ENCODE measurements at places on chromosomes 5 and 9. TPM values are rescaled to one million over a fixed set of nuclear protein-coding genes. Genes with fewer than 3 reads are reported as not detected.

CYSRT1 gene
- 0.42 TPM for total RNA-seq

NR6A1 gene
- 5.6 TPM for total RNA-seq

ACSL6 gene
- 0.29 TPM for total RNA-seq

HK3 gene
- total RNA-seq, result 2.5 TPM

BHMT gene
- not detected for total RNA-seq

IRX1 gene
- not detected for total RNA-seq

GARNL3 gene
- total RNA-seq, result 5.7 TPM
